Skeletal muscle cell (primary cell): ENCODE measurements at places on chromosomes 2 and 18.

DNA sequence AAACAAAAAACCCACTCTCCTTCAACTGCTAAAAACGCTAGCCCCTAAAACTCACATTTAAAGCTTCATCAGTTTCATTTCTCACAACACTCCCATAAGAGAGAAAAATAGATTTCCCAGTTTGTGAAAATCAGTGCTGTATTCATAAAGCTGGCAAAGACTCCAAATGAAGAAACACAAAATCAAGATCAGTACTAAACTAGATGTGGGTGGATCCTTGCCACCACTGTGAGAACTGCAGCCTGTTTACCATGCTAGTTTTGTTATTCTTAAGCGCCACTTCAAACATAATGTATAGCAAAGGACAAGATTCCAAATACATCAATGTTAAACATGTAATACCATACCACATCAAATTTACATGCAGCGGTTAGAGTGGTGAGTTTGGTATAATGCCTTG lies 104.5 kb upstream of the CCDC150 start:
- no peak for DNase-seq

- peak; percentile 56 for DNase-seq
Measured at GRCh38 chr18:56200381-56200911, 437.9 kb downstream of the TXNL1 start.

- no peak for DNase-seq
Measured at GRCh38 chr2:120278901-120279300, 26.2 kb downstream of the RALB start.

GRCh38 chr2:53220969-53221368 lies 546.6 kb upstream of the CHAC2 start:
- DNase-seq: no peak

- DNase-seq: no peak
Measured at GRCh38 chr2:174148833-174149232, 99.5 kb downstream of the OLA1 start.

- no peak for DNase-seq
Measured at GRCh38 chr2:200155652-200156051, 150.8 kb upstream of the SPATS2L start.

- DNase-seq: no peak
Measured at GRCh38 chr2:212549941-212550340, 11.3 kb upstream of the ERBB4 start.

GRCh38 chr2:196729418-196729817 lies 70.1 kb downstream of the GTF3C3 start:
- DNase-seq: no peak

- peak; percentile 72 for DNase-seq
Measured at GRCh38 chr2:200966770-200967169, 3.3 kb upstream of the ORC2 start.

DNA sequence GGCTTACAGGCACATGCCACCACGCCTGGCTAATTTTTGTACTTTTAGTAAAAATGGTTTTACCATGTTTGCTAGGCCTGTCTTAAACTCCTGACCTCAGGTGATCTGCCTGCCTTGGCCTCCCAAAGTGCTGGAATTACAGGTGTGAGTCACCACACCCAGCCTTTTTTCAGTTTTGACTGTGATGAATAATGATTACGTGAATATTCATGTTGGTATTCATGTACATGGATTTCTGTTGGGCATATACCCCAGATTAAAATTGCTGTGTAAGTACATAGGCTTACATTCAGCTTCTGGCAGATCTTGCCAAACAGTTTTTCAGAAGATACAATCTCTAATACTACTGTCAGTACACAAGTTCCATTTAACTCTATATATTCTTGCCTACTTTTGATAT lies 20.9 kb downstream of the SLC39A10 start:
- no peak for DNase-seq

- no peak for DNase-seq
Measured at GRCh38 chr2:136373029-136373428, 255.1 kb upstream of the CXCR4 start.
